ENCODE measurements at places on chromosomes 3 and 15.

DNA sequence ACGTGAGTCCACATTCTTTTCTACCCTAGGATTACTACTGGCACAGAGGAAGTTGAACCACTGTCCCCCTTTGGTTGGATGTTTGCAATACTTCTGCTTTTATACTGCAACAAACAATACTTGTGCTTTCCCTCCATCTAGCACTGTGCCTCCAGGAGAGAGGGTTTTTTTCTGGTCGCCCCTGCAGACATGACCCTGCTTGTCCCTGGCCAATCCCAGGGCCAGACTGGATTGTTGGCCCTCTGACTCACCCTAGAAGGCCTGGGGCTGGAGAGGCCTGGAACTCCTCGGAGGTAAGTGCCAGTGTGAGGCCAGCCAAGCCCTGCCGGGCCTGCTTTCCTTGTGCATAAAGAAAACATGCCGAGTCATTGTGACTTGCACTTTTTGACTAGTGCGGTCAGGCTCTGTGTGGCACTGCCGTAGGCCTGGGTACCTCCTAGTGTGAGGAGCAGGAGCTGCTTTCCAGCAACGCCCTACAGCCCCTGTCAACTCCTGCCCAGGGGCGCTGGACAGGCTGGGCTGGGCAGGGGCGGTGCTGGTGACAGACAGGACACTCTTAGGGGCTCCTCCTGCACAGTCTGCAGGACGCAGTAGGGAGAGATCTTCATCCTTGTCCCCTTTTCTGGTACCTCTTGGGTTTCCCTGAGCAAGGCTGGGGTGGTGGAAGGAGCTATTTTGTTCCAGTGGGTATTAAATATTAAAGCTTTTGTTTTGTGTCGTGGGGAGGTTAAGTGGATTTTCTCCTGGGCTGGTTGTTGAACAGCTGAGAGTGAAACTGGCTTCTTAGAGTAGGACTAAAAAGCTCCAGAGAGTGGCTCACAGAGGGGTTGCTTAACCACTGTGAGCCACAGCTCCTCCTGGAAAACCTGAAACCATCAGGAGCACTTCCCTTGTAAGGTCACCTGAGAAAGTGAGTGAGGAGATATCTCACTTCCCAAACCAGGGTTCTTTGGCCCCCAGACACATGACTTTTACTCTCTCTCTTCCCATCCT lies 14.4 kb upstream of the TKT start:
- DNase-seq = peak; percentile 99

- DNase-seq = peak; percentile 40
Measured at GRCh38 chr3:50542177-50543034, 25.1 kb downstream of the C3orf18 start.

- no peak for DNase-seq
Measured at GRCh38 chr3:40996827-40997710, 202.2 kb upstream of the CTNNB1 start.

DNA sequence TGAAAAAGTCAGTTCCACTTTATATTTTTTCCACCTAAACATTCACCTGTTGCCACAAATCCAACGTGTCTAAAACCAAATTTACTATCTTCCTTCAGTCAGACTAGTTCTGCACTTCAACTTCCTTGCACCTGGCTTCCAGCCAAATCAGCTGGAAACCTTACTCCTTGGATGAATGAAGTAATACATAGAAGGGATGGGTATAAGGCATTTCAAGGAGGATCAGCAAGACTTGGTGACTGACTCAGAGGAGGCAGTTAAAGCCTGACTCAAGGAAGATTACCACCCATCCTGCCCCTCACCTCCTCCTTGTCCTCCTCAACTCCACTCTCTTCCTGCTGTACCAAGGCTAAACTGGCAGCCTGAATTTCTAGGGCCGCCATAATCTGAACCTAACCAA lies 37.1 kb downstream of the QTRT2 start:
- peak; percentile 78 for DNase-seq

DNA sequence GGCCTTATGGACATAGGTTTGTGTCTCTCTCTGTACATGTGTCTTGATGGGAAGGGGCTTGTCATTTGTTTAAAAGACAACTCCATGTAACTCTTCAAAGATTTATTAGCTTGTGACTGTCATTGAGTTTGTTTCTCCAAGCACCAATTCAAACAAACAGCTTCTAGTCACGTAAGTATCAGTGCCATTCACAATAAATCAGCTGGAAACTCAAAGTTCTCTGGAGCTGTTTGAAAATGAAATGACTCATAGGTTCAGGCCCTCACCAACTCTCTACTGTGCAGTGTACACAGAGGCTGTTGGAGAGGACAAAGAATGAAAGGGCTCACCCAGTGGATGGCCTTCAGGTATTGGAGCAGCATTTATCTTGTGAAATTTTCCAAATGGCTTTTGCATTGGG lies 476.3 kb downstream of the AGBL1 start:
- DNase-seq = no peak

DNA sequence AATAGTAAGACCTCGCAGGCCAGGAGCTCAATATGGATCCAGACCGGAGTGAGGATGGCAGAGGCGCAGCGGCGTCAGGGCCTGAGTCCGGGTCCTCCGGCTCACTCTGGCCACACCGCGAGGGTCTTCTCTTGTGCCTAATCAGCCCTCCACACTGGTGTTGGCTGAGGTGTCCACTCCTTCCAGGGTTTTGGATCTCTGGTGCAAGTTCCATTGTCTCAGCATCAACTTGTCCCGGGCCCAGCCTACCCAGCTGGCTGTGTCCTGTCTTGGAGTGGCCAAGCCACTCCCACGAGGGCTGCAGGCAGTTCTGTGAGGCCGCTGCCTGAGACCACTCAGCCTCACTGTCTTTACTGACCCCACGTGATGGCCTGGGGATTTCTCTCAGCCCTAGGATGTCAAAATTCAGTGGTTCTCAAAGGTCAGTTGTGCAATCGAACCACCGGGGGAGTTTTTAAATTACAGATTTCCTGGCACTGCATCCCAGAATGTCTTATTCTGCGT lies 12.6 kb upstream of the GOLGA6L7 start:
- no peak for DNase-seq

DNA sequence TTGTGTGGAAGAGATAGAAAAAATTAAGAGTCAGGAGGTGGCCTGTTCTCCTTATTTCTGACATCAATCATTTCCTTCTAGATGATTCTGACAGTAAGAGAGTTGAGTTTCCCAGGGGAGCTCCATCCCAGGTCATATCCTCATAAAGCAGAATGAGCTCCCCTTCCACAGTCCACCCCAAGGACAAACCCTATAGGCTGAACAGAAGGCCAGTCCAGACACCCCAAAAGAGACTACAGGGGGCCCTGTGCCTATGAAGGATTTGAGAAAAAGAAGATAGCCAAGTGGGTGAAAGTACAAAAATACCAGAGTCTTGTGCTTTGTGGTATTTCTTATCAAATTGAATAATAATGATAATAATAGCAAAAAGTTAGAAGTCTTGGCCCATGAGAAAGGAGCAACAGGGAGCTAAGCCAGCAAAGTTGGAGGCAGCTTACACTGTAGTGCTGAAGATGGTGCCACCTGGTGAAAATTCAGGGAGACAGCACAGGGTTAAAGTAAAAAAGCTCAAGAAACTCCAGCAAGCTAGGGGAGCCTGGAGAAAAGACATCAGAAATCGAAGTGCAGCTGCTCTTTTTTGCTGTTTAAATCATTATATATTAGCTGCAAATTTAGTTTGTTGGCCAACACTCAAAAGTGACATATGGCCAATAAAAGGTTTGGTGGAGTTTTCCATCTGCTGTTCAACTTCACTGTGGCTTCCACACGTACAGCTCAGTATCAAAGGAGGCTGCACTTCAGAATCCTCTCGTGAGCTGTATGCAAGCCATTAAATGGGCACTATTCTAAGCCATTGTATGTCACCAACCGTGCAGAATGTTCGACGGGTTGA lies 35.8 kb upstream of the SLC24A5 start:
- peak; percentile 61 for DNase-seq

DNA sequence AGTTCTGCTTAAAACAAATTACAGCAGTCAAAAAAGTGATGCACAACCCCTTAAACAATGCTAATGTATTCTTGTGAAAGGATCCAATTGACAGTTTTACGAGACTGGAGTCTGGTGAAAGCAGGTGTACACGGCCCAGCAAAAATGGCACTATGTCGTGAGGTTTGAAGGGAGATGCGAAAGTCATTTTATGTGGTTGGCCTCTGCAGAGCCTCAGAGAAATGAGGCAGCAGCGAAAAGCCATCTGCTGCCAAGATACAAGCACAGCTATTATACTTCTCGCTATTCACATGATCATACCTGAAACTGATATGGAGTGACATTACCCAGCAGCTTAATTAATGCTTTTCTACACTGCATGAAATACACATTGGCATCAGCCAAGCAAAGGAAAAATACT lies 36.4 kb downstream of the MECOM start:
- DNase-seq = no peak

DNA sequence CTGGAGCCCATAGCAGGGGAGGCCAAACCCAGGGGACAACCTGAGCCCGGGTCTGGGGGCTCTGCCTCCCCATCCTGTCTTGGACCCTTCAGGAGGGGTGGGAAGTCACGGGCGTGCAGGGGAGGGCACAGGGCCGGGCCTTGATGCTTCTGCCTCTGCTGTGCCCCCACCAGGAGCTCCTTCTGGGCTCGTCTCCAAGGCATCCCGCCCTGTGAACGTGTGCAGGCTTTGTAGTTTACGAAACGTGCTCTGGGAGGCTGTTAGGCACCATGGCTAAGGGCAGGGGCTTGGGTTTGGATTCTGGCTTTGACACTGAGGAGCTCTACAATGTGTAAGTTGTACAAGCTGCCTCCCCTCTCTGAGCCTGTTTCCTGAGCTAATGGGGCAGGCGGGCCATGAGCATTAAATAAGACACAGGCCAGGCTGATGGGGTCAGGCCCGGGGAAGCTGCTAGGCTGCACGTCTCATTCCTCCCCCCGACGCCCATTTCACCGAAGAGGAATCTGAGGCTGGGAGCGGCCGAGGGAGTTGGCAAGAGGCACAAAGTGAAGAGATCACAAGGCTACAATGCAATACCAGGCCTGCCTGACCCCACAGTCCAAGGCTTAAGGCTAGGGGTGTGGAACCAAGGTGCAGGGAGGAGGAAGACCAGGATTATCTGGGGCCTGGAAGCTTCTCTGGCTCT lies 19.6 kb downstream of the PLXND1 start:
- no peak for DNase-seq

GRCh38 chr3:52052831-52053306 lies 3.5 kb downstream of the DUSP7 start:
- DNase-seq = peak; percentile 61

- no peak for DNase-seq
Measured at GRCh38 chr15:26972636-26973035, 1.7 kb downstream of the GABRG3 start.

GRCh38 chr3:22371036-22371435 lies 620.0 kb upstream of the ZNF385D start:
- no peak for DNase-seq

DNA sequence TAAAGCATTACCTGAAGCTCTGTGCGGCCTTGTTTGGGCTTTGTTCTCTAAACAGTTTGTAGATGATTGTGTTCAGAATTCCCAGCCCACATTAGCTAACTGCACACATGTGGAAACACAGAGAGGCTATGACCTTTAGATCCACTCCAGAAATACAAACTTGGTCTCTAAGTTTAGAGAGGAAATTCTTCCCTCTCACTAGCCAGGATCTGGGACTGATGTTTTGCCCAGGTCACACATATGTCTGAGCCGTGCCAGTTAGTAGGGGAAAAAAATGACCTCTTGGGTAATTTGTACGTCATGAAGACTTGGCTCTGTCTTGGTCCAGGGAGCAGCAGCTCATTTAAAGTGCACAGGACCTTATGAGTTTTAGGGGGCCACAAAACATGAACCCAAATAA lies 223.1 kb downstream of the RBMS3 start:
- no peak for DNase-seq

DNA sequence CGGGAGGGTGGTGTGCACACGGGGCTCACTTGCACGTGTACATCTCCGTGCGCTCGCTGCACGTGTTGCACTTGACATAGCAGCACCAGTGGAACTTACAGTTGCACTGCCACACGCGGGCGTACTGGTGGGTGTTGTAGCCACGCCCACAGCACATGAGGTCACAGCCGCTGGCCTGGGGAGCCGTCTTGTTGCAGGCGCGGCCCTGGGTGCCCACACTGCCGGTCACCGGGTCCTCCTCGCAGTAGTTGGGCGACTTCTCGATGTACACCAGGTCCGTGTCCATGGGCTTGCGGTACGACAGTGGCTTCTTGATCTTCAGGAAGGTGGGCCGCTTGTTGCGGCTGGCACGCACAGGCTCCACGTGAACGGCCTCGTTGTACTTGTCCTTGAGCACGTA lies 61.0 kb downstream of the WNT7A start:
- no peak for DNase-seq

DNA sequence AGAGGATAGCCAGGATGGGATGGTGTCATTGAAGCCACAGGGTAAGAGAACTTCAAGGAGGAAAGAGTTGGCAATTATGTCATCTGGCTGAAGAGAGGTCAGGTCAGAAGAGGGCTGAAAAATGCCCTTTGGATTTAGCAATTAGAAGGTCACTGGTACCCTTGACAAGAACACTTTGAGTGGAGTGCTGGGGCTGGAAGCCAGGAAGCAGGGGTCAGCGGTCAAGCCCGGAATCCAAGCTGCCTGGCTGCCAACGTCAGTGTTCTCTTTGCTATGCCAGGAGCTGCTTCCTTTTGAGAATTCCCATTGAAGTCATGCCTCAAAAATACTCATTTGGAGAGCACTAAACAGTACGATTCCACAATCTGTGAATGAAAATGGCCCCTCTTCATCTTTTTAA lies 386.5 kb downstream of the SHQ1 start:
- no peak for DNase-seq

DNA sequence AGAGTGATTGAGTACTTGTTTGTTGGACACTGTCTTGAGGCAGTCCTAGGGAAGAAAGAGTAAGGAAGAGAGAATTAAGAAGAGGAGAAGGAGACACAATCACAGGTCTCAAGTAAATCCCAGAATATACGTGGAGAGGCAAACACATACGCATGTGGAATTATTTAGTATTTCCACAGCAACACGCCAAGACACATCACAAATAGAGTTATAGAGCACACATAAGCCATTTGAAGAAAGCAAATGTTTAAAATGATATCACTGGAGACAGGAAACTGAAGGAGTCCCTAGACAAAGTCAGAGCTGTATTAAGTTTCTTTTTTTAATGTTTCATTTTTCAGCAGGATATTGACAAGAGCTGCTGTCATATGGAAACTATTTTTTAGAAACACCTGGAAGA lies 206.1 kb upstream of the LRIG1 start:
- DNase-seq = no peak

DNA sequence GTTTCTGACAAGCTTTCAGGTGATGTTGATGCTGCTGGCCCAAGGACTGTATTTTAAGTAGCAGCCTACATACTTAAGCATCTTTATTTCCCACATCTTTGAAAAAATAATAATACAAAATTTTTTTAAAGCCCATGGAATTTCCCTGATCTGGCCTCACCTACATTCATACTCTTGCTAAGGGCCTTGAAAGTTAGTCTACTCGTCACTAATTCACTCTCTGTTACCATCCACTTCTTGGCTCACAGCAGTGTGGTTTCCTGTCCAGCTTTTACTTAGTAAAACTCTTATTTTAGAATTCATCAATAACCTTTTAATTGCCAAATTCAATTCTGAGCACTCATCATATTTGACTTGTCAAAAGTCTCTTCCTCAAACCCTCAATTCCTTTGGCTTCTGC lies 59.3 kb upstream of the CRTC3 start:
- no peak for DNase-seq
